ENCODE measurements at places on chromosomes 1 and 21. TPM values are rescaled to one million over a fixed set of nuclear protein-coding genes. Genes with fewer than 3 reads are reported as not detected.

The CACHD1 gene
- 2.9 TPM for polyA plus RNA-seq

The TGFB2 gene
- polyA plus RNA-seq: 1.6 TPM

The LCE1C gene
- polyA plus RNA-seq: not detected

The GPR52 gene
- polyA plus RNA-seq: 0.15 TPM

GRCh38 chr1:114741963-114742746 lies 15.6 kb downstream of the CSDE1 start:
- DNase-seq: no peak

GRCh38 chr1:245153081-245153551 lies 1.7 kb upstream of the KIF26B start:
- no peak for DNase-seq

DNA sequence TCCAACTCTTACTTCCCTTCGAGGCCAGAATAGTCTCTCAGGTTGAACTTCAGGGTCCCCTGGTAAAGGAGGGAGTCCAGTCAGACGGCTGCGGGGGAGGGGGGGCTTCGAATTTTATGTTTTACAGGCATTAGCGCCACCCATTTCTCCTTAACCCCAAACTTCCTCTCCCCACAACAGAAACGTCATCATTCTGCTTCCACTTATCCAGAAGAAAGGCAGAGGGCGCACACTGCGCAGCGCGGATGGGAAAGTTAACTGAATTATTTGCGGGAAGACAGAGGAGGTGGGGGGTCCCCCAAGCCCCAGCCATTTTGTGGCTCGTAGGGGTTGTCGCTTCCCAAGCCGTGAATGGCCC lies 529 bp upstream of the PRMT2 start:
- DNase-seq: peak; percentile 69

GRCh38 chr1:156458181-156458503 lies 42.4 kb downstream of the MEF2D start:
- DNase-seq: no peak

DNA sequence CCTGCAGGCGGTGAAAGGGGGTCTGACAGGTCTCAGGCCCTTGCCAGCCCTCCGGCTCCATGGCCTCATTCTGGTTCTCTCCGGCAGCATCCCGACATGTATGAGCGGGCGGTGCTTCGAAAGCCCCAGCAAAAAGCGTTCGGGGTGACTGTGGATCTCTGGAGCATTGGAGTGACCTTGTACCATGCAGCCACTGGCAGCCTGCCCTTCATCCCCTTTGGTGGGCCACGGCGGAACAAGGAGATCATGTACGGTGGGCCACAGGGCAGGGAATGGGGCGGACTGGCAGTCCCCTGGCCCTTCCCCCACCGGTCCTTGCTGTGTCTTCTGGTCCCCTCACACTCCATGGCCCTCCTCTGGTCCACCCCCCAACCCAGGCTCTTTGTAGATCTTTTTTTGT lies 6.3 kb downstream of the IKBKE start:
- DNase-seq: no peak

GRCh38 chr1:2812939-2813653 lies 11.6 kb upstream of the TTC34 start:
- DNase-seq: no peak

DNA sequence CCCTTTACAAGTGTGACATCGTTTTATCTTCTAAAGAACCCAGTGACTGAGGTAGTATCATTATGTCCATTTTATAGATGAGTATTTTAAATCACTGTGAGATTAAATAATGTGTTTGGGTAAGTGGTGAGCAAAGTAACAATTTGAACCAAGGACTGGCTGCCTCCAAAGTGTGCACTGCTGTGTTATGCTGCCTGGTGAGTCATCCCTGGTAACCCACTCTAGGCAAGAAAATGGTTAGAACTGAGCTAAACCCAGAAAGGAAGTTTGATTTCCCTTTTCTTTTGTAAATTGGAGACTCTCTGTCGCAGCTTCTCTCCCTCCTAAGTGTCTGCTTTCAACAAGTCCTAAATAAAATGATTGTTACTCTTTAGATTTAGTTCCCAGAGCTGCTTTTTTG lies 342.8 kb upstream of the KAZN start:
- DNase-seq: no peak

GRCh38 chr1:201299968-201300367 lies 16.7 kb downstream of the PKP1 start:
- DNase-seq: no peak
